ENCODE measurements at places on chromosomes 1 and 21.

GRCh38 chr1:166237675-166238074 lies 70.9 kb upstream of the FAM78B start:
- DNase-seq: no peak

GRCh38 chr21:16634515-16634914 lies 878.3 kb upstream of the CXADR start:
- no peak for DNase-seq

GRCh38 chr1:162138112-162138511 lies 68.6 kb downstream of the NOS1AP start:
- no peak for DNase-seq

DNA sequence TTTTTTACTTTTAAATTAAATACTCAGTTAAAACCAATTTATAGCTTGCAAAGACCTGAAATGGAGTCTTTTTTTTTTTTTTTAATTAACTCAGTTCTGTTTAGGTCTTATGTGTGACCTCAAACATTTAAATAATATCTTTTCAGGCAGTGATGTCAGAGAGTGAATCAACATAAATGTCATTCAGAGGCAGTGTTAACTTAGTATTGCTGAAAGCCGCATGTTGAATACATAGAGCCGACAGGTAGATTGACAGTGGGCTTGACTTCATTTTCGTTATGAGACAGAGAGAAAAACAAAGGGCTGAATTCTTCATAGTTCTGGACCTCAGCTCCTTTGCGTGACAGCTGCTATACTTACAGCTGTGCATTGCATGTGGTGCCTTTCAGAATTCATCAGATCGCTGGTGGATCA lies 51.5 kb downstream of the PRDM2 start:
- no peak for DNase-seq

DNA sequence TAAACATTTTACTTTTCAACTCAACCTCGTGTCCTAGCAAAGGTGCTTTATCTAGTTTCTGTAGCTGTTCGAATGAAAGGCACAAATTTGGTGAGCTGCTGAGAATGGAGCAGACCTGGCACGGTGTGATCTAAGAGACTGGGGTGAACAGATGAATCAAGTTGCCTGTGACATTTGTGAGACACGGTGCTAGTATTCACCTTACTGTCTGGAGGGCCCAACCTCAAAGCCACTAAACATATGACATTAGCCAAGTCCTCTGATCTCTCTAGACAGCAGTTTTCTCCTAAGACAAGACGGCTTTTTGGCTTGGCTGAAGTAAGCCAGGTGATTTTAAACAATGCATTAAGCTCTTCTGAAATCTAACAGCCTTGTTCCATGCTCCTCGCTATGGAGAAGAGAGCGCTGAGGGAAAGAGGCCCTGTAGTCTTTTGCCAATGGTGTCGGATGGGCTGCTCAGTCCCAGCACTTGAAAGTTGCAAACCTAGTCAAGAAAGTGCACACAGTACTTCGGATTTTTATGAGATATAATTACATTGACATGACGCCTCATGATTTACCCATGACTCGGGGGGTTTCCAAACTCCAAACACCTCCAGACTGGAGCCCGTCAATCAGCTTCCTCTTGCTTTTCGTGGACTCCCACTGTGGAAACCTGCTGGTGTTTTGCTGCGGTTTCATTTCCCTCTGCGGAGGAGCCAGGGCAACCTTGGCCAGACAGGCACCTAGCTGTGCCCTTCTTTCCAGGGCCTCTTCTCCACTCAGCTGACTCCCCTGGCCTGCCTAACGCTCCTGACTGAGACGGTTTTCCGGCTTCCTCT lies 794 bp upstream of the TOR3A start:
- DNase-seq: no peak

- no peak for DNase-seq
Measured at GRCh38 chr1:112537456-112537855, 28.7 kb downstream of the WNT2B start.

GRCh38 chr1:118751166-118751565 lies 237.0 kb downstream of the TBX15 start:
- DNase-seq: no peak

DNA sequence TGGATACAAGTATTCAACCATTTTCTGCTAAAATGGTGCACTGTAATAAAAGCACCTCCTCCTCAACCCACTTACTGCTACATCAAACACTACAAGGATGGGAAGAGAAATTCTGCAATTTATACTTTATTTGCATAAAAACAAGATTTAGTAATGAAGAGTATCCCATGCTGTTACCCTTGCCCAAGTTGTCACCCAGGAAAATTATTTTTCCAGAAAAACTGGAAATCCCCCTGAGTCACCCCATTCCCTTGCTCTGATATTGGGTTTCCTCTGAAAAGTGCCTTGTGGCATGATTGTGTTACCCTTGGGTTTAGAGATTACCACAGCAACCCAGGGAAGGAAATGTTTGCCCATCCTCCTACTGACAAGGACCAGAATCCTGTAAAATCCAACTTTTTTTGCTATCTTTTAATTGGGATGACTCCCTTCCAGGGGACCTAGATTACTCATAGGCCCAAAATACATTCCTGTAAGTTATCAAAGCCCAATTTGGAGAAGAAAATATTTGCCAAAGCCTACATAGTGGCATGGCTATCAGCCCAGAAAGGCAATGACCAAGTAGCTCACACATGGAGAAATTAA lies 16.5 kb upstream of the ZC3H11B start:
- no peak for DNase-seq

DNA sequence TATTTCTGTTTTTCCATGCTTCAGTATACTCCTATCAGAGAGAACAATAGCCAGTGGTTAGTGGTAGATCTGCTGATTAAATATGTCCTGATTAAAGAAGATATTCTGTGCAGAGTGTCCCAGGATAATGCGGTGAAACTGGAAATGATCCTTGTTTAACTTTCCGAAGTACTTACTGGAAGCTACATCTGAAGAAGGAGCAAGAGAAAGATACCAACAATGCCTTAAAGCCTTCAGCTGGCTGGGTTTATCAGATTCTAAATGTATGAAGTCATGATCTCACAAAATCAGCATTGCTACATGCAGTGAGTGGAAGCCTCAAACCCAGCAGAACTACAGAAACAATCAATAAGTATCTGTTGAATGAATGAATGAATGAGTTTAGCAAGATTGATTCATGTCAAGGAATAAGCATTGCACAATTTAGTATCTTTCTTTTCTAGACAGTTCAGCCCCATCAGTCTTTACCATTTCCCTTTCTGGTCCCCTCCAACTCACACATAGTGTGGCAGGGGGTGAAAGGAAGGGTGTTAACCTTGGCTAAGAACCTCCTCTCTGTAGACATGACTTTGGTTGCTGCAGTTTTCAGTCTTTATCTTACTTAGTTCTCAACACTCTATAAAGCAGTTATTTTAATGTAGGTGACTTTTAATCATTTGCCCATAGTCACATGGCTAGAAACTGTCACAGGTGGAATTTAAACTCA lies 24.7 kb upstream of the DNASE2B start:
- no peak for DNase-seq

DNA sequence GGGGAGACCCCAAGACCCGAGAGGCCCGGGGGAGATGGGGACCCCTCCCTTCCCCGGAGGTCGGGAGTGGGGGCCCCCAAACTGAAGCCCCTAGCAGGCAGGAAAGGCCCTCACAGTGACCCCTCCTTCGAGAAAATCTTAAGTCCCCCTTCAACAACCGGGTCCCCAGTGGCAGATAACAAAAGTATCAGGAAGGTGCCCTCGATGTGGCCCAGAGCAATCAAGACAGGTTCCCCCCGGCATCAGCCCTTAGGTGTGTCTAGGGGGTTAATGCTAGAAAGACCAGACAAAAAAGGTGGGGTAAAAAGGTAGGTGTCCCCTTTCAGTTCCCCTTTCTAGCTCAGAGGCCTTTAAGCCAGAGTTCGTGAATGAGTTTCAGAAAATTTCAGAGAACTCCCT lies 282 bp upstream of the ECE1 start:
- no peak for DNase-seq

DNA sequence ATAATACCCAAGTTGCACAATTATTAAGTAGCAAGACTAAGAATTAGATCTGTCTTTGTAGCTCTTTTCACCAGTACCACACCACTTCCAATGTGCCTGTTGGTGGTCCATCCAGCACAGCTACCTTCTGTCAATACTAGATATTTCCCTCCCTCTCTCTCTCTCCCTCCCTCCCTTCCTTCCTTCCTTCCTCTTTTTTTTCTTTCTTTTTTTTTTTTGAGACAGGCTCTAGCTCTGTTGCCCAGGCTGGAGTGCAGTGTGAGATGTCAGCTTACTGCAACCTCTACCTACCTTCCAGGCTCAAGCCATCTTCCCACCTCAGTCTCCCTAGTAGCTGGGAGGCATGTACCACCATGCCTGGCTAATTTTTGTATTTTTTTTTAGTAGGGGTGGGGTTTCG lies 21.1 kb downstream of the KPNA6 start:
- no peak for DNase-seq

DNA sequence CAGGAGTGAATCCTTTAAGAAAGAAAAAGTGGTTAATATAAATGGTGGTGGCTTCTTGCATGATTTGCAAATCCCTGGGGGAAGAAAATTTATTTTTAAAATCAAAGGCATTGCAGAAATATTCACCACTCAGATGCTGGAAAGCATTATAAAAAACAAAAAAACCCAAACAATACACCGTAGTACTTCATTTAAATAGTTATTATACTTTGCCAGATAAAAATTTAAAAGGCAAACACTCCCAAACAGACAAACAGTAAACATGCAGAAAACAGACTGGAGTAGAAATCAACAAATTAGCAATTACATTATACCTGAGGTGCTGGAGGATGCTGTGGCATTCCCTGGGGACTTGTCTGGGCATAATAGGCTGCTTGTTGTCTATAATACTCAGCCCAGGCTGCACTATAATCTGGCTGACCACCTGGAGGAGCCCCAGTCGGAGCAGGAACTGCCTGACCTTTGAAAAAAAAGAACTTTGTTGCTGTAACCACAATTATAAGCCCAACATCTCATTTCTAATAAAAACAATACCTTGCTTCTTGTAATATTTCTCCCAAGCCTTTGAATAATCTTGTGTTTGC lies 29.9 kb downstream of the FUBP1 start:
- no peak for DNase-seq

DNA sequence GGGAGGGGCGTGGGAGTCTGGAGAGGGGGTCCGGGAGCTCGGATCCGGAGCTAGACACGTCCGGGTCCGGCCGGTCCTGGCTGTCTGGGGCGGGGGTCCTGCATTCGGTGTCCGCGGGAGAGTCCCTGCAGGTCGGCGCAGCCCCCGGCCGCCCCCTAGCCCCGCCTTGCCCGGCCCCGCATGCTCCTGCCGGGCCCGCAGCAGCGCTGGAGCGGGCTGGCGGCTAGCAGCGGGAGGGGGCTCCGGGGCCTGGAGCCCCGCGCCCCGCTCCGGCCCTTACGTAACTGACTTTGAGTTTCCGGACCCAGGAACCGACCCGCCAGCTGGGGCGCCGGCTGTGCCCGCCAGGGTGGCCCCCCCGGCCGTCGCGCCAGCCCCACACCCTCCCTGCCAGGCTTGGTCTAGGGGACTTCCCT lies 26.9 kb upstream of the EPB41 start:
- DNase-seq: no peak

GRCh38 chr1:246629976-246630375 lies 63.7 kb downstream of the CNST start:
- no peak for DNase-seq

- DNase-seq: no peak
Measured at GRCh38 chr1:89347296-89347695, 16.6 kb upstream of the GBP6 start.

DNA sequence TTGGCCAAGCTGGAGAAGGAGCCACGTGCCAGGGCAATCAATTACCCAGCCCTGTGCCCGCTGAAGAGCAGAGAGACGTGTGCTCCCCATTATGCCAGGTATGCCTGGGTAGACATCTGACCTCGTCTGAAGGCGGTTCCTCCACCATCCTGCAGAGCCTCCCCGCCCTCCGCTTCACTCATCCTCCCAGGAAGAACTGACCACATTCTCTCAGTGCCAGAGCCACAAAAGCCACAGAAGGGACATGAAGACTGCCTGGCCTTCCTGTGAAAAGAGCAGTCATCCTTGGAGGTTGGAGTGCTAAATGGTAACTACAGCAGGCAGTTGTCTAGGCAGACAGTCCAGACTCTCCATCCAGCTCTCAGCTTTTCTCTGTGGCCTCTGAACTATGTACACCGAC lies 12.0 kb downstream of the SYT2 start:
- DNase-seq: no peak

DNA sequence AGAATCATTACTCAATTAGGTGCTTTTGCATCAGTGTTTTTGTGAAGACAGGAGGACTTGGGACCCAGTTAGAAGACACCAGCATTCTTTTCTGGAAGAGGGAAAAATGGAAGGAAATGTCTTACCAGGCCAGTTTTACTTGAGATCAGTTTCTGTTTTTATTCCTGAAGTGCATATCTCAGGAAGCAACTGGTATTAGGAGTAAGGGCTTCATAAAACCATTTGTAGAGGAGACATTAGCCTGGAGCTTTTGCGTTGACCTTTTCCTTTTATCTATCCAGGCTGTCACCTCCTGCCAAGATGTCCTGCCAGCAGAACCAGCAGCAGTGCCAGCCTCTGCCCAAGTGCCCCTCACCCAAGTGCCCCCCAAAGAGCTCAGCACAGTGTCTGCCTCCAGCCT lies at the start of gene LCE3B:
LCE3B (plus strand) TSS at position 301 of the 400 bp plus-strand sequence; CDS start at position 301, 0 bp downstream.
- no peak for DNase-seq

- DNase-seq: no peak
Measured at GRCh38 chr1:202648605-202649226, 61.5 kb downstream of the SYT2 start.

DNA sequence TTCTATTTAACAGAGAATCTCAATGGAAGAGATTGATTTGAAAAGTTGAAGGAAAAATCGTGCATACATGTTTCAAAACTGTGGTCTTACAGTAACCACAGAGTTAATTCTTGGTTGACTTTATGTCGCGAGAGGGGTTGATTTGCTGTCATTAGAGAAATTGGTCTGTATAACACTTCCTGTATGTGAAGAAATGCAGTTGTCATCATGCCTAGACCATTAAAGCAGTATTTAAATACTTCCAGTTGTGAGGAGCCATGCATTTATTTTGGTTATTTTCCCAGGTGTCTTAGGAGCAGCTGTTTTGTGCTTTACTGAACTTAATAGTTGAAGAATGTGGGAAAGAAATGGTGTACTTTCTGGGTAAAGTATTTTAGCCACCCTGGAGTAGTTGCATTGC lies 76.2 kb downstream of the NFIA start:
- no peak for DNase-seq

GRCh38 chr1:150557065-150557600 lies 7.9 kb downstream of the ADAMTSL4 start:
- no peak for DNase-seq

GRCh38 chr1:14929547-14930246 lies 223.8 kb upstream of the TMEM51 start:
- DNase-seq: no peak

- DNase-seq: no peak
Measured at GRCh38 chr1:25760122-25760719, 39.8 kb upstream of the SELENON start.

Data from right lung (tissue), 10 donors.